ENCODE measurements at places on chromosomes 12 and 14.
A peak's percentile ranks its signal among the peaks of the same experiment; 100 is the strongest.

DNA sequence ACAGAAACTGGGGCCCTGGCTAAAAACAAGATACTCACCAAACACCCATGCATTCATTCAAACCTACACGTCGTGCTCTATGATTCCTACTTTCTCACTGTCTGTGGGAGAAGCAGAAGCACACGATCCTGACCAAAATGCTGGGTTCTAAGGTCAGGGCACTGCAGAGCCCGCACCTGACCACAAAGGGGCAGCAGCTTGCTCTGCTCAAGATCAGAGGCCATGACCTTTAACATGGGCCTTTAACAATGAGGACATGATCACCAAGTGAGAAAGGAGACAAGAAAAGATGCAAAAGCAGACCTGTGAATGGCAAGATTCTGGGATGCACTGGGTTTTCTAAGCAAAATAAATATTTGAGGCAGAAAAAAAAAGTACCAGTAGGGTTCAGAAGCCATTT, 40.1 kb upstream of the VPS33A start:
- DNase-seq, result peak; percentile 44

DNA sequence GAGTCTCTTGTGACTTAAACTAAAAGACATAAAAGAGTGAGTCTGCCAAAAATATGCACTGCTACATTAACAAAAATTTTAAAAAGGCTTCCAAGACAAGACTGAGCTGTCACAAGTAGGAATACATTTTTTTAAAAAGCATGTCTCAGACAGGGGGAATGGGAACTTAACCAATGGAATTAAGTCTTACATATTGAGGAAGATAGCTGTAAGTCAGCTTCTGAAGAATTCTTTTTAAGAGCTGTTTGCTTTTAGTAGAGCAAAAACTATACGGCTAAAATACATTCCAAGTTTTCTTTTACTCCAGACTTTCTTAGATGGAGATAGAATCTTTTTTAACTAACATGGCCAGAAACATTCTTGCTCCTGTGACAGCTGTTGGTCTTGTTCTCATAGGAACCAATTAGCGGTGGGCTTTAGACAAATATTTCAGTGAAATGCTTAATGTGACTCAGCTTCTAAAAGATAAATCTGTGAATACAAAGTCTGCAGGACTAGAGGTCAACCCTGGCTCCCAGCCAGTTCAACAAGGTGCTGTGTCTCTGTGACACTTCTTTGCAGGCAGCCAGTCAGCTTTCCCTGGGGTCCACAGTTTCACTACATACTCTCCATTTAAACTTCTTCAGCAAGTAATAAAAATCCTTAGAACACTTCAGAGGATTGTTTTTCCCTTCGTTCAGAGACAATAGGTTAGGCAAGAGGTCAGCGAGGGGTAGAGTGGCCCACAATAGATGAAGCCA, 187.6 kb downstream of the NAV3 start:
- no peak for DNase-seq

- DNase-seq, result no peak
Measured at GRCh38 chr14:24908592-24909236, 141.2 kb downstream of the STXBP6 start.

DNA sequence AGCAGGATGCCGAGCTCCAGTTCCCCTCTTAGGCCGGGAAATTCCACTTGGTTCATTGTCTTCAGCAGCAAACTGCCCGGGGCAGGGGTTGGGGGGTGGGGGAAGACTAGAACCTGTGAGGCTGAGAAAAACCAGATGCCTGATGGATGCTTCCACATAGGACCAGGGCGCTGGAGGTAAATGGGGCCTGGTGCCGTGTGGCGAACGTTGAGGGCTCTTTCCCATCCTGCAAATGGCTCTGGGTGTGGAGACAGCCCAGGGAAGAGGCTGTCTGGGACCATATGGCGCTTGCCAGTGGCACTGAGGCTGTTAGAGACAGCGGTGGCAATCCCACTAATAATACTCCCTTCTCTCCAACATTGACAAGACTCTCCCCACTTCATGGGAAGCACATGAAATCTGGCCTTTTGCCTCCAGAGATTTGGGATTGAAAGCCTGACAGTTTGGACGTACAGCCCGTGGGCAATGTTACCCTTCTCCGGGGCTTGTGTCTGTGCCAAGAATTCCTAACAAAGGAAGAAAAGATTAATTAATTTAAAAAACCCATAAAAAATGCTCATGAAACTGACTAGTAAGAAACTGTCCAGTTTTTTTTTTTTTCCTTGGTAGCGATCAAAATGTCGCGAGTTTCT, 44.5 kb downstream of the MAP1LC3B2 start:
- DNase-seq, result no peak

DNA sequence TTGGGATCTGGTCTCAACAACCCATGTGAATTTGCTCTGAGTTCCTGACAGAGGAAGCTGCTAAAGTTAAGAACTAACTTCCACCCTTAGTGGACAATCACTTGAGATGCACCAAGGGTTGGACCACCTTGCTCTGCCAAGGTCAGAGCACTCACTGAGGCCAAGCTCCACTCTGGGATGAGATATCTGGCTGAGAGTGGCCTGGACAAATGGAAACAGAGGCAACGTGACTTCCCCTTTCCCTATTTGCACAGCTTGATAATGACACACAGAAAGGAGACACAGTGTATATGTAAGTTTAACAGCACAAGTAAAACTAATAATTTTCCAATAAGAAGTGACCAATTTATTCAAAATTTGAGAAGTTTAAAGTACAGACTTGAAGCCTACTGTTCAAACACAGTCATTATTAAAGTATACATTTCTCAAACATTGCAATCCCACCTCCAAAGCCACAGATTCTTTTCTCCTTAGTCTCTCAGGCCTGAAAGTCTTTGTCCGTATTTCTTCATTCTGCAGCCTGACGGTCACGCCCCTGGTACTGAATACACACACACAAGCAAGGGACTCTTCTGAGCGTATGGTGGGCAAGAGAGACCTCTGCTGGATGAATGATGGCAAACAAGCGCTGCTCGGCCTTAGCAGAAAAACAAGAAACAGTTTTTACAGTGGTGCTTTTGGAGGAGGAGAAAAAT, 28.6 kb downstream of the TMEM30B start:
- peak; percentile 76 for DNase-seq

DNA sequence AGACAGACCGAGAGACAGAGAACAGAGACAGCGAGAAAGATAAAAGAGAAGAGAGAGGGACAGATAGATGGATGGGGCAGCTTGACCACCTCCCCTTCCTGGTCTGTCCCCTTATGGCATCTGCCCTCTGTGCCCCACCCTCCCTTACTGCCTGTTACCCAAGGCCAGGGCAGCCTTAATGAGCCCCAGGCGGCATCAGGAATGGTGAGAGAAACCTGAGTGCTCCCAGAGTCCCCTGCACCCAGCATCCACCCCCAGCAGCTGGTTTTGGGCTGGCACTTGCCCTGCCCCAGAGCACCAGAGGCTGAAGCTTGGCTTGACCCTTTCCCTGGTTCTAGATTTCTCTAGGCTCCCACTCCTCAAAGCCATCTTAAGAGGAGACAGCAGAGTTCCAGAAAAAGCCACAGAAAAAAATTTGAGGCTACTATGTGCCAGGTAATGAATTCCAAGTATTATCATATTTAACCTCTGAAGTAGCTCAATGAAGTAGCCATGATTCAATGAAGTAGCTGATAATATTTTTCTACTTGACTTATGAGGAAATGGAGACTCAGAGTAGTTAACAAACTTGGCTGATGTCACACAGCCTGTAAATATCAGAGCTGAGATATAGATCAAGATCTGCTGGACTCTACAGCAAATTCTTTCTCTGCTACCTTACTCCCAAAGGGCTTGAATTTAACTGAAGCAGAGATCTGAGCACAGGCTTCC, 2.0 kb upstream of the ZNF385A start:
- DNase-seq, result no peak

GRCh38 chr12:23204933-23205778, 580.2 kb downstream of the ETNK1 start:
- no peak for DNase-seq

- DNase-seq, result no peak
Measured at GRCh38 chr14:61417883-61418455, 96.6 kb downstream of the PRKCH start.

GRCh38 chr12:1504304-1504894, 90.0 kb downstream of the FBXL14 start:
- no peak for DNase-seq

DNA sequence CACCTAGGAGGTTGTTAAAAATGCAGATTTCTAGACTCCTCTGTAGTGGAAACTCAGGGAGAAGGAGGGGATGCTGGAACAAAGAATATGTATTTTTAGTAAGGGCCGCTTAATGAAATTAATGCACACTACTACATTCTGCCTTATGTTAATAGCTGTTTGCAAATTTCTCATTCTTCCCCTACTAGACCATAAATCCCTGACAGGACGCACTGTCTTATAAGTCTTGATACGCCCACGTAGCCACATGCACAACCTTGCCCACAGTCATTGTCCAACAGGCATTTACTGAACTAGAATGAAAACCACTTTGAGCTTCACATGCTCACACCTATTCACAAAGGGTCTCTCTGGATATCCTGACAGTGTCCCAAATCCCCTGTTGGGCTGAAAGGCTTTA, 10.5 kb downstream of the KRT2 start:
- DNase-seq, result no peak

GRCh38 chr12:3225796-3226180, 148.6 kb downstream of the TSPAN9 start:
- DNase-seq, result no peak

- DNase-seq, result no peak
Measured at GRCh38 chr12:121357331-121357730, 5.1 kb upstream of the ANAPC5 start.

GRCh38 chr12:21428241-21428640, 9.2 kb upstream of the PYROXD1 start:
- DNase-seq, result no peak

GRCh38 chr12:111598637-111599452, at the start of gene ATXN2:
Gene ATXN2 (minus strand): TSS chr12:111599315. CDS start chr12:111599034, 281 bp downstream.
- DNase-seq, result peak; percentile 54

GRCh38 chr14:90405101-90405500, 8.3 kb downstream of the CALM1 start:
- no peak for DNase-seq

- DNase-seq, result no peak
Measured at GRCh38 chr12:102959391-102959790, 1.9 kb downstream of the ASCL1 start.

DNA sequence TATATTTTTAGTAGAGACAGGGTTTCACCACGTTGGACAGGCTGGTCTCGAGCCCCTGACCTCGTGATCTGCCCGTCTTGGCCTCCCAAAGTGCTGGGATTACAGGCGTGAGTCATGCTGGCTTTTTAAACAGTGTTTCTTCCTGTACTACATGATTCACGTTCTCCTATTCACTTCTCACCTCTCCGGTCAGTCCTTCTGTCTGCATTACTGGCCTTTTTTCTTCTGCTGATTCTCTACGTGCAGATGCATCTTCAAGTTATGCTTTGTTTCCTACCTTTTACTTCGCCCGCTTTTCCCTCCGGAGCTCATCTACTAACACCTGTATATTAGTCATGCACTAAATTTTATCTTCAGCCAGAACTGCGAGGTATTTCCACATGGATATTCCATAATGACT, 296.2 kb upstream of the FLRT2 start:
- no peak for DNase-seq

DNA sequence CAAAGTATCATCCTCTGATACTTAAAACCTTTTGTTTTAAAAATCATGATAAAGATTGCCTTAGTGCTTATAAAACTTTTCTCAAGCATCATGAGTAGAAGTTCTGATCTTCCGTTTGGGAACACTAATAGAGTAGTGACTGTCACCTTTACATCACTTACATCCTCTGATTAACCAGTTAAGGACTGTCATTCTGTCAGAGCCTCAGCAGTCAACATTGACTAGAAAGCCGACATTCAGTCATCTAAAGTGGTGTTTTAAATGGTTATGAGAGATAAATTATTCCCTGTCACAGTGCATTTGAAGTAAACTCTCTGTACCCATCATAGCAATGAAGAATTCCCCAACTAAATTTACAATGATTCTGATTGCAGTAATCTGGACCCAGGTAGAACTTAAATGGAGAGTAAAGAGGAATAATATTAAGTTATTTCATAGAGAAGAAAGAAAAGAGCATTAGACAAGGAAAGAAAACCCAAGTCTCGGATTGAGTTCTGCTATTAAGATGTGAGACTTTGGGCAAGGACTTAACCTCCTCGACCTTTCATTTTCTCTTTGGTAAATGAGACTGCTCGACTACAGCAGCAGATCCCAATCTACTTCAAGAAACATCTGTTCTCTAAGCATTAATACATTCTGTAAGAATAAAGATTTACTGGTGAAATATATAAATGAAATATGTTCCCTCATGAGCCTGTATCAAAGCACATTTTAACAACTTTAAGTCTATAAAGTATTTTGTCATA, 563.9 kb upstream of the LMO3 start:
- DNase-seq, result no peak

- no peak for DNase-seq
Measured at GRCh38 chr14:67576216-67576955, 23.7 kb downstream of the PIGH start.

DNA sequence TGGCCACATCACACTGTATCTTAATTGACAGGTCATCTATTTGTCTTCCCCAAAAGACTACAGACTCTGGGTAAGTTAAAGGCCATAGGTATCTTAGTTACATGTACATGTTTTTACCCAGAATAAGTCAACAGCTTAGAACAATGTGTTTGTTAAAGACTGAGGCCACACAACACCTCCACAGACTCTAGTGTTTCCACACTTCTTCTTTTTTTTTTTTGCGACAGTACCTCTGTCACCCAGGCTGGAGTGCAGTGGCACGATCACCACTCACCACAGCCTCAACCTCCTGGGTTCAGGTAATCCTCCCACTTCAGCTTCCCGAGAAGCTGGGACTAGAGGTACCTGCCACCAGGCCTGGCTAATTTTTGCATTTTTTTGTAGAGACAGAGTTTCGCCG, 1.3 kb downstream of the GPN3 start:
- no peak for DNase-seq

DNA sequence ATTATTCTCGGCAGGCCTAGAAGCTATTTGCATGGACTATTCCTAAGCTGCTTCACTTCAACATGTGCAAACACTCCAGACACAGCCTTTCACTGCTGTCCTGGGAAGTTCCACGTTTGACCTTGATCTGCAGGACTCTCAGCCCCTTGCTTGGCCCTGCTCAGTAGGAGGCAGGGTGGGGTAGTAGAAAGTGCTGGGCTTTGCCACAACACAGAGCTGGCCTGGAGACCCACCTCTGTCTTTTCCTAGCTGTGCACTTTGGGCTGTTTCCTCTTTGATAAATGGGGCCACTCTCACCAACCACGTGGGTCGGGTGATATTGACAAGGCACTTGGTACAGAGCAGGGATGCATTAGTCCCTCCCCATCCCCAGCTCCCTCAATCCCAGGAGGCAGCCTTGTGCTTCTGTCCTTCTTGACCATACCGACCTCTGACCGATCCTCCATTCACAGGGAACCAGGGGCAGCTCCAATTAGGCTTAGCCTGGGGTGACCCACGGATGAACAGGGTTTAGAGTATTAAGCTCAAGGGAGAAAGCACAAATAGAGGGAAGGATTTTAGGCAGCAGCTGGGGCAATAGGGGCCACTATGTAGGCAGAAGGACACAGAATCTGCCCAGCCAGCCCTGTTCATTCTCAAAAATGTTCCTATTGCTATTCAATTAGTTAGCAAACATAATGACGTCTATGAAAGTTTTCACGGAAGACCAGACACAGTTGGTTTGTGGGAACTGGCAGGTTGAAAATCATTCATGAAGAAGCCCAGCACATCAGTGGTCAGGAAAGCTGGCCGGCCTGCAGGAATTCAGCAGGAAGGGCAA, 63.3 kb downstream of the SYNE3 start:
- no peak for DNase-seq

Measured in WTC11 (cell line).